Stimulated activated naive CD8-positive, alpha-beta T cell treated with anti-CD3 and anti-CD28 coated beads, Interleukin-15, Interleukin-2, amounts not matched to agents 100 U/mL and 50 U/mL, for 24 hours (primary cell): ENCODE measurements at places on chromosomes 1 and 21.
A peak's percentile ranks its signal among the peaks of the same experiment; 100 is the strongest.

GRCh38 chr1:21321963-21322680, 31.9 kb upstream of the ECE1 start:
- DNase-seq = no peak

GRCh38 chr1:114517348-114517747, 6.3 kb upstream of the TRIM33 start:
- DNase-seq = no peak

GRCh38 chr1:67381154-67381553, 49.0 kb downstream of the SERBP1 start:
- no peak for DNase-seq

GRCh38 chr1:112026016-112026415, 36.5 kb upstream of the KCND3 start:
- no peak for DNase-seq

- DNase-seq = no peak
Measured at GRCh38 chr1:206654828-206655227, 19.5 kb downstream of the DYRK3 start.

DNA sequence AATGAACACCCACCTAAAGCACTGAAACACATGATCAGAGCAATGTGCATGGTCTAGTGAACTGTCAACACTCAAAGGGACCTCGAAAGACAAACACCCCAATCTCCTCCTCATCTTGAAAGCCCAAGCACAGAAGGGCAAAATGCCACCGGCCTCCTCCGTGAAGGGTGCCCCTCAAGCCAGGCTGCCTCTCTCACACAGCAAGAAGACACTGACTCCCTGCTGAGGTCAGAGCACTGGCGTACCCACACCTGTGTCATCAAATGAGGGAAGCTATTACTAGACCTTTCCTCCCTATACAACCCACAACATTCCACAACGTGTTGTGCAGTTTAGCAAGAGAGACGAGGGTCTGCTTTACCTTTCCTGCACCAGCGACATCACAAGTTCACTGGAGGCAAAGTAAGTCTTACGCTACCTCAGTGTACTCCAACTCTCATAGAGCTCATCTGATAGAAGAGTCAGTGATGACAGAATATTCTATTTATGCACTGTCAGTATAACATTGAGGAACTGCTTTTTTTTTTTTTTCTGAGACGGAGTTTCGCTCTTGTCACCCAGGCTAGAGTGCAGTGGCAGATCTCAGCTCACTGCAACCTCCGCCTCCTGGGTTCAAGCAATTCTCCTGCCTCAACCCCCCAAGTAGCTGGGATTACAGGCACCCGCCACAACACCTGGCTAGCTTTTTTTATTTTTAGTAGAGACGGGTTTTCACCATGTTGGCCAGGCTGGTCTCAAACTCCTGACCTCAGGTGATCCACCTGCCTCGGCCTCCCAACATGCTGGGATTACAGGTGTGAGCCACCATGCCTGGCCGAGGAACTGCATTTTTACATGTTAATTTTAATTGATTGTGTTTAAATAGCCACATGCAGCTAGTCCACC, 3.3 kb downstream of the SH3BP5L start:
- no peak for DNase-seq

DNA sequence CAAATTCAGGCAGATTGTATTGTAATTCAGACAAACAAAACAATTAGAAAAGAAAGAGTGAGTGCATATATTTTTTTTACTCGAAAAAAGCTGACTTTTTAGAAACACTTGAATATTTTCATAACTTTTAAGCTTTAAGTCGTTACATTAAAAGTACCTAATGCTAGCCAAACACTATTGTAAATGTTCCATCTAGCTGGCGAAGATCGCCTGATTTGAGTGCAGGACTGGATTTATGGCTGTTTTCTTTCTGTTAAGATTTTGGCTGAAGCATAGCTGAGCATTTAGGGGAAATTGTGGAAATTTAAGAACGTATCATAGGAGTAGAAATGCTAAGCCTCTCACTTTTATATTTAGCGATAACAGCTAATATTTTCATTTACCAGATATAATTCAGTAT, 24.6 kb downstream of the LRRC7 start:
- DNase-seq = no peak

DNA sequence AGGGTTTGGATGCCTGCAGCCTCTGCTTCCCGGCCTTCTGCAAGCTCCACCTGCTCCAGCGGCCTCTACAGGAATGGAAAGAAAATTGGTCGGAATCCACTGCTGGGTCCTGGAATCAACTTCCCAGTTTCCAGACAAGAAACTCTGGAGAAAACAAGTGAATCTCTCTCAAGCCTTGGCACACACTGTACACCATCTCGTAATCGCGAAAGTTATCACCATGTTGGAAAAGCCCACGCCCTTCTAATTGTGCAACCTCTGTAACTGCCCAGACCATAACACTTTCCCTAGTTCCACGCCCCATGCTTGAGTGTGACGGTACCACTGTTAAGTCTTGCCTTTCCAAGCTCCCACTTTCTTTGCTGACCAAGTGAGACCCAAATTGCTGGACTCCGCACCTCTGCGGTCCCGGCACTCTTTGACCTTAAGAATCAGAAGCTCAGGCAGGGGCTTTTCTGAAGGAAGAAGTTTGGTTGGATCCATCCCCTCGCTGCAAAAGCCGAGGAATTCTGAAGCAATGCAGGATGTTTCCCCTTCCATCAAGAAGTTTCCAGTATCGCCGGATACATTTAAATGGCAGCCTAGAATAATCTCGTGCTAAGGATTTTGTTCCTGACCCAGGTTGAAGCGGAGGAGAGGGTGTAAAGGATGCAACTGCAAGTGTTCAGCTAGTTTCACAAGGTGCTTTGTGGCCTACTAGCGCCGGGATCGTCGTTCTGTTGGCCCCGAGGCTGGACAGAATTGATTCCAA, 6.2 kb downstream of the NR5A2 start:
- DNase-seq = no peak

DNA sequence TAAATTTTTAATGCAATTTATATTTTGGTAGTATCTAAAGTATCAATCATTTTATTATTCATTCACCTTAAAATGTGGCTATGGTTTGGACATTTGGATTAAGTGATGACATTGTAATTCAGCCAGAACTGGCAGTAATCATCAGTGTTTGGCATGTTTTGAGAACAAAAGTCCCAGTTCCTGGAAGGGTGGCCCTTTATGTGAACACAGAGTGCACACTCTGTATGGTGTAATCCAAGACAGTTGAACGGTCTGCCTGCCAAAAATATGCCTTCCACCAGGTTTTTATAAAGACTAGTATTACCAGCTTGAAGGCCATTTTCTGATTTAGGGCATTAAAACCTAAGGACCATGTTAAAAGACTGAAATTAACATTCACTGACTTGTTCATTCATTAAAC, 448.7 kb downstream of the LTN1 start:
- no peak for DNase-seq

GRCh38 chr1:247054992-247055415, 23.6 kb downstream of the ZNF670 start:
- no peak for DNase-seq

GRCh38 chr1:188895611-188896010, 1582.1 kb downstream of the BRINP3 start:
- DNase-seq = no peak

GRCh38 chr1:12208764-12209494, 20.9 kb upstream of the VPS13D start:
- DNase-seq = peak; percentile 91

DNA sequence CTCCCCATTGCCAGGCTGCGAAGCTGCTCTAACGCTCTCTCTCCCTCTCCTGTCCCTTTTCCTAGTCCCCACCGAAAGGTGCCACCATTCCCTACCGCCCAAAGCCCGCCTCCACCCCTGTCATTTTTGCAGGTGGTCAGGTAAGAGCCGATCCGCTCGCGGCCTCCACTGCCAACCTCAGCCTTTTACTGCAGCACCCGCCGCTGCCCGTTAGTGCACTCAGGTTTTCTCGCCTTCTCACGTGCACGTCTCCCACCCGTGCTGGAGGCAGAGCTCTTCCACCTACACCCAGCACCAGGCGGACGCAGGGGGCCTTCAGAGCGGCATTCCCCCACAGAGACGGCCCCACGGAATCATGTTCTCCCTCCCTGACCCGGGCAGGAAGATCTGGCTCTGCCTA, 67.7 kb upstream of the COL6A1 start:
- DNase-seq = no peak

DNA sequence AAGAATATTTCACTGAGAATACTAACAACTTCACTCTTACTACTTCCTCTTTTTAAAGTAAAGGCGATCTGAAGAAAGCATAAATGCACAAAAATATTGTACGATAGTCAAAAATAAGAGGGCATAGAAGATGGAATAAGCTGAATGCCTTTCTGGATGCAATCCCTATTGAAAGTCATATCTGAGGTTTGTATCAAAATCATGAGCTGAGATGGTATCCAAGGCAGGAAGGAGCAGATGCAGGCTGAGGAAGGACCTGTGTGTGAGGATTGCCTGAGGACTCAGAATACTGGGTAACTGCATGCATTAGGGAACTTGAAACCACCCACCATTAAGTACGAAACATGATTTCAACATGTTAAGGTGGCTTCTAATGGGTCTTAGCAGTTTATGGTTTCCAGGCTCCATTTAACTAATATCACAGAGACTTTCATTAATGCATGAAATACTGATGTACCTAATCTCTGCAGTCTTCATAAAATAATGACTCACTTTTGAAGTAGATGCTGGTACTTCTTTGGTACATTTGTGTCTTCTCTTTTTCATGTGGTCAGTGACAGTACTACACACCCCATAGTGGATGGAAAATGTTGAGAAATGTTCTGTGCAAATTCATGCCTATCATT, 29.6 kb upstream of the RGS1 start:
- DNase-seq = no peak

- DNase-seq = no peak
Measured at GRCh38 chr21:41459884-41460534, 34.0 kb downstream of the MX1 start.
